ENCODE measurements at places on chromosomes 1 and 21. TPM values are rescaled to one million over a fixed set of nuclear protein-coding genes. Genes with fewer than 3 reads are reported as not detected.

MRPL20 gene
- 134 TPM for total RNA-seq

SORT1 gene
- 3.4 TPM for total RNA-seq

REN gene
- total RNA-seq = not detected

ADSS2 gene
- 44.8 TPM for total RNA-seq

ZNF593OS gene
- 0.26 TPM for total RNA-seq

BARHL2 gene
- total RNA-seq = not detected

ANGPTL3 gene
- total RNA-seq = not detected

SLC6A9 gene
- 16.8 TPM for total RNA-seq

S100A7A gene
- total RNA-seq = not detected

WDR26 gene
- 40.1 TPM for total RNA-seq

MFAP2 gene
- 0.34 TPM for total RNA-seq

VTCN1 gene
- total RNA-seq = not detected

SIPA1L2 gene
- total RNA-seq = 9.0 TPM

All from A549 treated with CpdA at 1 μM for 4 hours (cell line).